Stimulated activated effector memory CD8-positive, alpha-beta T cell treated with anti-CD3 and anti-CD28 coated beads, Interleukin-12 subunit alpha, Interleukin-12 subunit beta, amount 100 ng/mL, for 72 hours (primary cell): ENCODE measurements at places on chromosomes 7 and 10.
A peak's percentile ranks its signal among the peaks of the same experiment; 100 is the strongest.

DNA sequence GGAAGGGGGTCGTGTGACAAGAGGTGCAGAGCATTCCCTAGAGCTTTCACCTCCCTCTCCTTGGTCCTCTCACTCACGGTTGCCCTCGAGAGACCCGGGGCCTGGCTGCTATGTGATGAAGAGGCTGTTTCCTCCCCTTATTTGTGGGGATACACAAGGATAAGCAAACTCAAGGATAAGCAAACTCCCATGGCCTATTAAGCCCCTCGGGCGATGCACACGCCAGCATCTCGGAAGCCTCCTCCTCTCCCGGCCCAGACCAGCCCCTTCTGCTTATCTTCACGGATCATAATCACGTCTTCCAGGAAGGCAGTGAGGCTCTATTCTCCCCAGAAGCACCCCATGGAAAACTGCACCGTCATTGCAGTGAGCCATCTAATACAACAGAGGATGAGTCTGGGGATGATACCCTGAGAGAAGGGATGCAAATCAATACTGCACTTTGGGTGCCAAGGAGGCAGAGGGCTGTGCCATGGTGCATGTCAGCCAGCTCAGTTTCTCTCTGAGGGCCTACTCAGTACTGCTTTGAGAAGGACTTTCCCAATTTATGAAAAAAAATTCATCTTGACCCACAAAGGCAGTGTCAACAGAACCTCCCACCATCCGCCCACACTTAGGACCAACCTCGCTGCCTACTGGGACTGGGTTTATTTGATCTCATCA is 22.2 kb downstream of the TMEM273 start:
- DNase-seq, result no peak

- DNase-seq, result no peak
Observed at GRCh38 chr10:96638696-96639095, 51.9 kb upstream of the TM9SF3 start.

- DNase-seq, result no peak
Observed at GRCh38 chr10:126080879-126081411, 184.6 kb downstream of the FANK1 start.

DNA sequence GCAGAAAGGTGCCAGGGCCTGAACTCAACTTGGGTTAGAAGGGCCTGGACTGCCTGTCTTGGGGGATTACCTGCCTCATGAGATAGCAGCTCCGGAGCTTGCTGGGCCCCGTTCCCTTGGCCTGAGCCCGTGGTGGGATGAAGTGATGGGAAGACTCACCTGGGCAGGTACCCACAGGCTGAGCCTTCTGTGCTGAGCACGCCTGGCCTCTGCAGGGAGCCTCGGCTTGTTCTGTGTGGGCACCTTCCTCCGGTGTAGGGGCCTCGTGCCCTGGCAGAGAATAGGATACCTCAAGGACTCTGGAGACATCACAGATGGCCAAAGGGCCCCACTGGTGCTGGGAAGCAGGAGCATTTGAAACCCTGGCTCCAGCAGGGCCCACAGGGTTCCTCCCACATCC is 4.5 kb downstream of the ZNF467 start:
- DNase-seq, result no peak

DNA sequence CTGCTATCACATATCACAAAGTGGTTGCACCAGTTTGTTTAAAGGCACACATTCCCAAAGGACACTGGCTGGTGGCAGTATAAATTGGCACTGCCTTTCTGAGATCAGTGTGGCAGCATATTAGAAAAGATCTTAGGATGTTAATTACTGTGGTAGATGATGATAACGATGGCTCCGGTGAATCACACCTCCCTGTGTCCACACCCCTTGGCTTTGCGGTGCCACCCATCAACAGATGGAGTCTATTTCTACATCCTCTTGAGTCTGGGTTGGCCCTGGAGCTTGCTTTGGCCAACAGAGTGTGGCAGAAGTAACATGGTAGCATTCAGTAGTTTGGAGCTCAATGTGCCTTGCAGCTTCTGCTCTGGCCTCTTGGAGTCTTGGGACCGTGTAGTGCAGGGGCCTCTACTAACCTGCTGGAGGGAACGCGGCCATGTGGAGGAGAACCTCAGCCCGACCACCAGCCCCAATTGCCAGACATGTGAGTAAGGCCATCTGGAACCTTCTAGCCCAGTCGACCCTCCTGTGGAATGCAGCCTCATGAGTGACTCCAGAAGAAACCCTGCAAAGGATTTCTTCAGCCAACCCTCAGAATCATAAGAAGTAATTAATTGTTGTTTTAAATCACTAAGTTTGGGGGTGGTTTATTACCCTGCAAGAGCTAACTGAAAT is 27.2 kb upstream of the PLEKHA1 start:
- DNase-seq, result no peak

GRCh38 chr7:2209146-2209960 is 23.4 kb downstream of the MAD1L1 start:
- peak; percentile 65 for DNase-seq

DNA sequence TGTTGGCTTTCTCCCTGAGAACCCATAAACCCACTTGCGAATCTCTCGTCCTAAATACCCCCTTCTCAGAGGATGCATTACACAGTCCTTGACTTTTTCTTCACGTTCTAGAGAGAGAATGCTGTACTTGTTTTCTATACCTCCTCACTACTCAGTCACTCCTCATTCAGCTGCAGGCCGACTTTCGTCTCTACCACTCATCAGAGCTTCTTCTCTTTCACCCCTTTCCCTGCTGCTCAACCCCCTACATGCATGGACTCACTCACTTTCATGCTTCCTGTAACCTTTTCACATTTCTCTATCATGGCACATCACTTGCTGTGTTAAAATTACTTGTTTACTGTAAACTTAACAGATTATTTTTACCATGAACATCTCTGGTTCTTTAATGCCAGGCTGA is 19.8 kb downstream of the MDFIC start:
- DNase-seq, result no peak
